ENCODE measurements at places on chromosomes 5 and 9.

DNA sequence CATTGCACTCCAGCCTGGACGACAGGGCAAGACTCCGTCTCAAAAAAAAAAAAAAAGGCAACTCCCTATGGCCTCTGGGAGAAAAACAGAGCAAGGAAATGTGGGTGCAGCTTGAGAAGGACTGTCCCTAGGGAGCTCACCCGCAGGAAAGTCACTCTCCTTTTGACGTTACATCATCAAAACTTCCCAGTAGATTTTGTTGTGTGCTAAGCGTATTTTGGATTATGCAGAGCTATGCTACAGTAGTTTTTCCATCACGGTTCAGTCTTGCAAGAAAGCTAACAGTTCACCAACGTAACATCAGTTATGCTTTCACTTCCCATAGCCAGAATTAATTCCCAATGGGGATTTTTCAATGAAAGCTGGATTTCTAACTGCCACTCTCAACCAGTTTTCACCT is 138.8 kb downstream of the HSD17B3 start:
- DNase-seq, result no peak

GRCh38 chr5:80403782-80404181 is 4.1 kb upstream of the ZFYVE16 start:
- no peak for DNase-seq

DNA sequence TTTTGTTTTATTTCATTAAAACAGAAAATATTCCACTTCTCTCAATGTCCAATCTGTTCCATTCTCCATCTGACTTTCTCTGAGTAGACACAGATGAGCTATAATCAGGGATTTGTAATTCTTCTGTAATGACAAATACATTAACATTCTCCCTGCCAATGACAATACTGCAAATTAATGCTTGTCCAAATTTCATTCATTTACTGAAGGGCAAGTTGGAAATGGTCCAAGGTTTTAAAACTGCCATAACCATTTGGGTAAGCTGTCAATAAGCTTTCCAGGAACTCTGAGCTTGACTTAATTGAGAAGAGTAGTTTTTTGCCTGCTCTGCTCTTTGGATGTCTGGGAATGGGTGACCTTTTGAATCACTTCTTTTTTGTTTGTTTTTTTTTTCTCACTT is 253.5 kb downstream of the DMRTA1 start:
- no peak for DNase-seq

DNA sequence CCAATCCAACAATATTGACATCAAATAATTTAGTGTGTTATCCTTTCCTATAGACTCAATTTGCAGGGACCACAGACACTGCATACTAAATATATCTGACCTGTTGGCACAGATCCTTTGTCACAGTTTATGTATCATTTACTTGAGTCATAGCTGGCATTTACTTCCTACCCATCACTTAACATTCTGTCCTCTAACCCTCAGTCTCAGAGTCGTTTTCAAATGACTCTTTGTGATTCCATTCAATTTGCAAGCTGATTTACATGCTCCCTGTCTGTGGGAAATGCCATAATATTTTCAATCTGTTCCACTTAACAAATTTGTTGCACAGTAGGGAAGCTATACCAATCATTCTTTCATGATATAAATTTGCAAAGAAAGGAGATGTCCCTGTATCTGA is 265.7 kb upstream of the EDIL3 start:
- DNase-seq, result no peak

DNA sequence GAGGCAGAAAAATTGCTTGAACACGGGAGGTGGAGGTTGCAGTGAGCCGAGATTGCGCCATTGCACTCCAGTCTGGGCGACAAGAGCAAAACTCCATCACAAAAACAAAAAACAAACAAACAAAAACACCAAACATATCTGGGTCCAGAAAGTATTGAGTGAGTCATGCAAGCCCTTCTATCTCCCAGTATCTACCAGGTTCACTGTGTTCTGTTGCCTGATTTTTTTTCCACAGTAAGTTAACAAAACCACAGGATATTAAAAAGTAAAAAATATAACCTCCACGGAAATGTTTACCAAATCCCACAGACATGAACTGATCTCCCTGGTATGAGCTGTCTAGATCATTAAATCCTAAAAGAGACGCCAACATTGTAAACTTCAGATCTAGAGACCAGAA is 94.4 kb downstream of the ANKH start:
- DNase-seq, result no peak
